ENCODE measurements at places on chromosomes 11 and 22.

DNA sequence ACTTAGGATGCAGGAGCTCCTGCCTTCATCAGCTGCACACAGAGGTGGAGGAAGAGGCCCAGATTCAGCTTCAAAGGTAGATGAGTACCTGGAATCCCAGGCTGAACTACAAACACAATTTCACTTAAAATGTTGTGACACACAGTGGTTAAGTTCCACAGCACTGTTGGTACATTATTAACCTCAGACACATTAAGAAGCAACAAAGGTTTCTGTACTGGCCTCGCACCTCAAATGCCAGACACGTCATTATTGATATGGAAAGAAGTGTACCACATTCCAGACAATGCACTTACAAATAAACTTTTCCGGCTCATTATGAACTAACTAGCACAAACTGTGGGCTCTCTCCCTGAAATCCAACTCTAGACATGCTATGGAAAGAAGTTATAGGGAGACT is 34.6 kb downstream of the PRDM10 start:
- DNase-seq = no peak

DNA sequence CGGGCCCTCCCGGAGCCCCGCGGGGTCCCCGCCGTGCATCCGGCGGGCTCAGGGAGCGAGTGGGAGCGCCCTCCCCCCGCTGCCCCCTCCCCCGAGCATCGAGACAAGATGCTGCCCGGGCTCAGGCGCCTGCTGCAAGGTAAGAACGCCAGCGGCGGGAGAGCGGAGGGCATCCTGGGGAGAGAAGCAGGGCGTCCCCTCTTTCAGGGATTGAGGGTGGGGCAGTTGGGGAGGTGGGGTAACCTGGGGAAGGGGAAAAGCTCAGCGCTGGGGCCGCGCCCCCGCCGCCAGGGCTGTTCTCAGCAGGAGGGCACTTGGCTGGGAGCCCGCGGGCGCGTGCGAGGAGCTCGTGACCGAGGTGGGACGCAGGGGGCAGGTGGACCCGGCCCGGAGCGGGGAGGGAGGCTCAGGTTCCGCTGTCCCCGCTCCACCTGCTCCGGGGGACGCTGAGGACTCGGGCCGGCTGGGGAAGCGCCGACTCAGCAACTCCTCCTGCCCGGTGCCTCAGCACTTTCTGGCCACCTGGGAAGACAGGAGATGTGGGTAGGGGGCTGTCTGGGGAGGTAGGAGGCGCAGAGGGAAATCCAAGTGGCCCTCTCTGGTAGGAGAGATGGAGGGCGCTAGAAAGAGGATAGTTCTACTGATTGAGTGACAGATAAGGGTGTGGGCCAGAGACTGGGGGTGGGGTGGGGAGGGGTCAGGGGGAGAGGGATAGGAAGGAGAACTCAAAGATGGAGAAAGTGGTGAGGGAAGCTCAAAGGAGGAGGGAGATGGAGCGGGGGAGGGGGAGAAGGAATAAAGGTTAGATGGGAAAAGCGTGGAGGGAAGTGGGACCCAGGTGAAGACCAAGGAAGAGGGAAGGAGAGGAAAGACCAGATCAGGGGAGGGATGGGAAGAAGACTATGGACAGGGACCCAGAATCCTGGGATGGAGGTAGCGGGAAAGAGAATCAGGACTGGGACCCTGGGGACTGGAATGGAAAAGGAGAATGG is 726 bp downstream of the RTN4RL2 start:
- no peak for DNase-seq

GRCh38 chr11:27996066-27996465 is 111.9 kb downstream of the KIF18A start:
- DNase-seq = no peak

- no peak for DNase-seq
Measured at GRCh38 chr11:72970557-72971118, 156.4 kb downstream of the ATG16L2 start.

DNA sequence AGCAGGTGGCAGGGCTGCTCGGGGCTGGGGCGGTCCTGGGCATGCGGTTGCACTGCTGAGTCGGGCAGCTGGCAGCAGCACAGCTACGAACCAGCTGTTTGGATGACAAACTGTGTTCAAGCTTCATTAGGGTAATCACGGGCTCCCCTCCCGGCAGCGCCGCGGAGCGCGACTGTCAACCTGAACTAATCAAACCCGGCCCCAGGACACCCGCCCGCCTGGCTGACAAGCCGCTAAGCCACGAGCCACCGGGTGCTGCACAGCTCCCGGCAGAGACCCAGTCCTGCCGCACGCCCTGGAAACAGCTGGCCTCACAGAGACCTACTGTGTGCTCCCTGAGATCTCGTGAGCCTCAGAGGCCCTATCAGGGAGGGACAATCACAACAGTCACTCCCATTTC is 60.6 kb upstream of the TCF20 start:
- DNase-seq = no peak

- DNase-seq = no peak
Measured at GRCh38 chr11:92605667-92606066, 363.8 kb upstream of the MTNR1B start.

GRCh38 chr11:107508201-107508857 is 50.7 kb upstream of the CWF19L2 start:
- no peak for DNase-seq

DNA sequence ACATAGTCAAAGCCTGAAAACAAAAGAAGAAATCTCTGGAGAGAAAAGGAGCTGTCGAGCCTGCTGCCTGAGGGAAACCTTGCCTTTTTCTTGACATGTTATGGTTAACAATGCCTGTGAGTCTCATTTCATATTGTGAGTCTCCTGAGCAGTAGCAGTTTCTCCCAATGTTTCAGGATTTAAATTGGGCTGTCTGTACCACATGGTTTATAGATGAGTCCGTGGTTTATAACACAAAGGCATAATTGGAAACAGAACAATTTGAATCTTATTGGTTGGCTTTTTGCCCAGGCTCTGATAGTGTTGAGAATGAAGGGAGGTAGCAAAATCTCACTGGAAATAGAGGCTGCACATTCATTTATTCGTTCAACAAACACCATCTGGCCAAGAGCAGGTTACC is 540.9 kb downstream of the RAB38 start:
- DNase-seq = no peak

- DNase-seq = no peak
Measured at GRCh38 chr11:5527716-5528115, 11.2 kb upstream of the UBQLNL start.

DNA sequence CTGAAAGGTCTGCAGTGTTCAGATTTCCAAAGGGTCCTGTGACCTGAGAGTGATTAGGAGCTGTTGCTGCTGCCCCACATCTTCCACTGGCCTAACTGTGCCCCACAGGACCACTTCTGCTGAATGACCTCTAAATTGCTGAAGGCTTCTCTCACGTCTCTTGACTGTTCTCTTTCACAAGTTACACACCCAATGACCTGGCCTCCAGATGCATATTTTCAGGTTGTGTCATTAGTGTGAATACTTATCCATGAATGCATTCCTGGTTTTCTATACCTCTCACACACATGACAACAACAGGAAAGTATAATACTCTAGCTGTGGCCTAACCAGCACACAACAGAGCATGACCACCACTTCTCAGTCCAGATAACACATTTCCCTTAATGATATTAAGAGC is 15.4 kb downstream of the PRR14L start:
- no peak for DNase-seq

DNA sequence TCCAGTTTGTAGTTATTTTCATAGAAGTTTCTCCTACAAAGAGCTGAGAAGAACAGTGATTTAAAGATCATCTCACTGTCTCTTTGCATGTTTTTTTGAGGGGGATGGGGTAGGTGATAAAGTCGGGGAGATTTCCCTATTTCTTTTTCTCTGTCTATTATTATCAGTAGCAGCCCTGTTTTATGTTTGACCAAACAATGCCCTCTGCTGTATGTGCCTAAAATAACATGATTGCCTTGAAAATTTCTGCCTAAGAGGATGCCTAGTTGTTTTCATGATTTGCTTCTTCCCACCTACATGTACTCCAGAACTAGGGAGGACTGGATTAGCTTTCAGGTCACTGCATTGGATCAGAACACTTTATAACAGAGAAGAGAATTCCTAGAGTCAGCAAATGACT is 1330.2 kb downstream of the LRRC4C start:
- no peak for DNase-seq

DNA sequence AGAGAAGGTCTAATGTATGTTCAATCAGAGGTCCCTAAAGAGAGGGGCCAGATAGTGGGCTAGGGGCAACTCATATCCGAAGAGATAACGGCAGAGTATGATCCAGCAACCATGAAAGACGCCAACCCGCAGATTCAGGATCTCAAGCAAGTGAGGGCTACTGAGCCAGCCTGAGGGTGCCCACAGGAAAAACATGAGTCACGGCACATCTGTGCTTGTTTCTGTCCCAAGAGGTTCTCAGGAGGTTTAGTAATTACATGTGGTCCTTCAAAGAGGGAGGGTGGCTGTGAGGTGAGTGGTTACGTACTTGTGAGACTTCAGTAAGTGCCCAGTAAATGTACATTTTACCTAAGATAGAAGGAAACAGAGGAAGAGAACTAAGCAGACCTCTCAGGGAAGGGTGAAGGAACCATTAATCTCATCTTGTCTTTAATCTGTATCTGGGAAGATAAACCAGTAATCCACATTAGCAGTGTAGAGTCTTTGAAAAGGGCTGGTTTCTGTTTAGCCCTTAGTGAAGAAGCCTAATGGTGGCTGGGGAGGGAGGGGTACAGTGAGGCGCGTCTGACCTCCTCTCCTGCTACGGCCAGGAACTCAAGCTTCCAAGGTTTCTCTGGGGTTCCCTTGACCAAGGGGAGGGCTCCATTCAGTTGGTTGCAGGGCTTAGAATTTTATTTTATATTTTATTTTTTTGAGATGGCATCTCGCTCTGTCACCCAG is 10.2 kb downstream of the SIRT3 start:
- DNase-seq = no peak

- DNase-seq = no peak
Measured at GRCh38 chr11:46677991-46678740, 22.3 kb downstream of the ARHGAP1 start.

DNA sequence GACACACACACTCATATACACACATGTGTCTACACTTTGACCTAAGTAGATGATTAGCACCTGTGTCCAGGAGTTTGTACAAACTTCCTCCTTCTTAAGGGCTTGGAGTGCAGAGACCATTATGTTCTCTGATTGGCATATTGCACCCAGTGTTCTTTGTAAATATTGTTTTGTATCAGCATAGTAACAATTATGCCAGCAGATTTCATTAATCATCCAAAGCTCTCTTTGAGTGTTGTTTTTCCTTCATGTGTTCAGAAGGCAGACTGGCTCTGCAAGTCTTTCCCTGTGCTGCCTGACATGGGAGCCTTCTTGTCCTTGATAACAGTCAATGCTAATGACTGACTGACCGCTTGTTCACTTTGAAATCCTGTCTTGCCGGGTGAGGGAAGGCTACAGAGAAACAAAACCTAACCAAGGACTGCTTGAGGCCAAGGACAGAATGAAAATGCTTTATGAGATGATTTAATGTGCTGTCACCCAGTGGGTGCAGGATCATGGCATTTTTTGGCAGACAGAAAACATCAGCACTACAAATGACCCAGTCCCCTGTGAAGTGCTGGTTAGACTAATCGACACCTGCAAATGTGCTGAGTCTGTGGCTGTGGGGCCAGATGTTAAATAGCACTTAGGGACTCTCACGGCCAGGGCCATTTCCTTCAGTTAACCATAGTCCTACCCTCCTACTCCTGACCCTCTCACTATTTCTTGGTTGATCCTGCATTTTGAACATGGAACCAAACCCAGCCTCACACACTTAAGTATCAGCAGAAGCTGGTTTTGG is 6.6 kb upstream of the BARX2 start:
- no peak for DNase-seq

- DNase-seq = no peak
Measured at GRCh38 chr11:113906038-113906437, 1.4 kb downstream of the HTR3B start.
